Activated CD4-positive, alpha-beta T cell treated with anti-CD3 and anti-CD28 coated beads, Interleukin-2, amount 50 U/mL, for 48 hours (primary cell): ENCODE measurements at places on chromosomes 1 and 21.

DNA sequence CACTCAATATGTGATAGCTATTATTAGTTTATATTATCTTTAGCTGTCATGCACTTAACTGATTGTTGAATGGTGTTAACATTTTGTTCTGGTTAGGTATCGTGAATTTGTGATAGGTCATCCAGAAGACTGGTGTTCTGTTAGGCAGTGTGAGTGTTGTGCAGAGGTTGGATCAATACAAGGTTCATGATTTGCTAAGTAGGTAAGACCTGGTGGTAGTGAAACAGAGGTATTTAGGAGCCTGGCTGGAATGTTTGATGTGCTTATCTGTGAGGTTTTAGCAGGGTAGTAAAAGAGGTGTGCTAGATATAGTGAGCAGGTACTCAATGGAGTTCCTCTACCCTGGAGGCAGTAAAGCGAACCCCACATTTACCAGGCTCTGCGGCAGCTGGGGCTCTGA is 20.3 kb upstream of the FCRL4 start:
- DNase-seq, result no peak

- no peak for DNase-seq
Measured at GRCh38 chr1:86832433-86832832, 81.5 kb downstream of the SELENOF start.

DNA sequence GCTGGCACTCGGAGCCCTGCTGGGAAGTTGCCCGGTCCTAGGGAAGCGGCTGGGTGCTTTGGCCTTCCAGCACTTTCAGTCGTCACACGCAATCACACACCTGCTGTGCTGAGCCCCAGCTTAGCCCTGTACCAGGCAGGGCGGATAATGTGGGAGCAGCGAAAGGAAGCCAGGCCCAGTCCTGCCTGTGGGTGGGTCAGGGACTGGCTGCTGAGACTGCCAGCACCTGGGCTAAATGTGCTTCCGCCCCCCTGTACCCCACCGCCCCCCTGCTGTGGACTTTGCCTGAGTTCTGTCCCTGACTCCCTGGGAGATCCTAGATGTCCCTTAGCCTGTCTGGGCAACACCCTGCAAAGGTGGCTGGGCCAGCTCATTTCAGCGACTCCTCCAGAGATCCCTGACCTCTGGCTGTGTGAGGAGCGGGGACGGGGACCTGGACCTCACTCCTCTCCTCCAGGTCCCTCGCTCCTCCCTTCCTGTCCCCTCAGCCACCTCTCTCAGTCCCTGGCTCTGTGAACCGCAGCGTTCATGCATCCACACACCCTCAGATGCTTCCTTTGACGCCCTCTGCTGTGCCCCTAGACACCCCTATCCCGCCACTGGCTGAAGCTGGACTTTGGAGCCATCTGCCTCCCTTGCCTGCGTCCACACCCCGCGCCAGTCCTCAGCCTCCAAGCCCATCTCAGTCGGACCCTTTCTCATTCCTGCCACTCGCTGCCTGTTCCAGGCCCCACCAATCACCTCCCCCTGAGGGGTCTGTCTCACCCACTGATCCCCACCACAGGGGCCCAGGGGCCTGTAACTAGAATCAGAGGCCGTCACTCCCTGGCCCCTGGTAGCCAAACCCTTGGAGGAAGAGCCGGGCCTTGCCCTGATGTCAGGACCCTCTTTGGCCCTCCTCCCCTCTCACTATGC is 1.4 kb downstream of the MMEL1 start:
- no peak for DNase-seq

- DNase-seq, result peak; percentile 66
Measured at GRCh38 chr1:37673920-37674319, 18.4 kb upstream of the CDCA8 start.
